Fibroblast of lung (primary cell): ENCODE measurements at places on chromosomes 2 and 18. TPM values are rescaled to one million over a fixed set of nuclear protein-coding genes. Genes with fewer than 3 reads are reported as not detected.

CDK15 gene
- total RNA-seq: 1.3 and 5.1 TPM in 2 replicates

ALPP gene
- total RNA-seq: not detected in 2 replicates

ANKRD62 gene
- not detected in 2 replicates for total RNA-seq

RAMP1 gene
- 16.0 and 16.4 TPM in 2 replicates for total RNA-seq

TNFAIP6 gene
- 33.1 and 53.8 TPM in 2 replicates for total RNA-seq

TMEFF2 gene
- total RNA-seq: 0.26 and 0.33 TPM in 2 replicates

SERPINB4 gene
- total RNA-seq: not detected in 2 replicates

LHCGR gene
- not detected in 2 replicates for total RNA-seq

DNA sequence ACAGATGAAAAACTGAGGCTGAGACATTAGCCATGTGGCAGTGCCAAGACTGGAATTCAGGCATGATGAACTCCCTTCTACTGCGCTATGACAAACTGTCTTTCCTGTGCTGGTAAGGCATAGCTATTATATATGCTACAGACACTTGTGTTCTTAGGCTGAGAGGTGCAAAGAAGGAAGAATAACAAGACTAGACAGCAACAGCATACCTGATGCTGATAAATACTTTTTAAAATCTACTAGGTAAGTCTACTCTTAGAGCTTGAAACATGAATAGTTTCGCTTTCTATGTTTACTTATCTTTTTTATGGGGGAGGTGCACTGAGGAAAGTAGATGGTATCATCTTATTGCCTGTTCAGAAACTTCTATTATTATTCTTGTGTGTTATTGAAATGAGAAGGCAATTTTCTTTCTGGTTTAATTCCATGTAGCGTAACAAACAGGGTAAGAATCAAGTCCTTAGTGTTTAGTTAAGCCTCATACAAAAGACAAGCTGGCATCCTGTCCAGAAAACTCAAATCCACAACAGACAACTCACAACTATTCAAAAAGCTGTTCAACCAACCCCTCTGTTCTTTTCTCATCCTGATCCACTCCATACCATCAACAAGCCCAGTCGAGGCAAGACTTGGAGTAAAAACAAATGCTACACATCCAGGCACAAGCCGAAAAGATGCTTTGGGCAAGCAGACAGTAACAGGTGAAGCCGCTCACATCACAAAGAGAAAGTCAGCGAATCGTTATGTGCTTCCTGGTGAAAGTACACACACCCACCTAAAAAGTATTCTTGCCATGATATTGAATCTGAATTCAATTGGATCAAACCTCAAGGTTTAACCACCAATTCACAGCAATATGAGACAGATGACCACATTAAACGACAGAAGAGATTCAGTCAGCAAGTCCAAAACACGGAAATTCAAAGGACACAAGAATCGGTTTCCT, 1.5 kb downstream of the TTC32 start:
- peaks cover 7% of the 10 kb centered on the region for H3K4me1 ChIP-seq
- peak; percentile 27 for DNase-seq

DNA sequence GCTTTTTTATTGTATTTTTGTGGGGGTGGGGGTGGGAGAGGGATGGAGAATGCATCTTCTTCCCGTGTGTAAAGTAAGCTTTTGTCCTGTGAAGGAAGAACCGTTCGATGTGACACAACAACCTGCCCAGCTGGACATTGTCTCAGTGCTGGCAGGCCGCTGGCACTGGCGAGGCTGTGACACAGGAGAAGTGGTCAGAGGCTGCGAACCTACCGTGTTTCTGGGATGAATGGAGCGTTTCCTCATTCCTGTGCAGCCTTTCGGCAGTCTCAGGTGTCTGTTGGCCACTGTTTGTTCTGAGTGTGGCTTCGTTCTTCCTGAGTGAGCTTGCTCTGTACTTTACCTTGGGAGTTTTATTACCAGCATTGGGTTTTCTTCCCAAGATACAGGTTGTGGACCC, 8.0 kb downstream of the RAMP1 start:
- no peaks in the 10 kb centered on the region for H3K36me3 ChIP-seq
- no peak overlapping the region for H3K27ac ChIP-seq
- no peak for DNase-seq

GRCh38 chr18:61596296-61596695, 263.1 kb downstream of the CDH20 start:
- H3K4me1 ChIP-seq: no peaks in the 10 kb centered on the region
- no peak overlapping the region for H3K4me3 ChIP-seq
- H3K36me3 ChIP-seq: no peaks in the 10 kb centered on the region
- no peak overlapping the region for H3K27ac ChIP-seq
- H3K27me3 ChIP-seq: no peaks in the 10 kb centered on the region
- DNase-seq: peak; percentile 83

DNA sequence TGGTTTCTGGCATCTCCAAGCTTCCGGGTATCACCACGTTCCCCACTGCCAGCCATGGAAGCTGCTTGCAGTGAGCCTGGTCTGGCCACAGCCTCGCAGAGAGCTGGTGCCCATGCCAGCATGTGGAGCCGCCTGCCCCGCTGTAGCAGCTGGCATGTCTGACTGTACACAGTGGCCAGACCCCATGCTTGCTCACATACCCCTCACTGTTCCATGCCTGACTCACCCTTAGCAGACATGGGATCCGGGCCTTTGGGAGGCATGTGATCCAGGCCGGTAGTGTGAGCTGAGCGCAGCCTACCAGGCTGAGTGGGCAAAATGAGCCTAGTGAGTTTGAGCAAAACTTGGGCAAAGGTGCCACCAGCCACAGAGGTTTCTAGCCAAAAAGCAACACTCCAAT, 18.8 kb upstream of the RPRD1A start:
- no peaks in the 10 kb centered on the region for H3K27me3 ChIP-seq
- H3K27ac ChIP-seq: no peak overlapping the region
- no peaks in the 10 kb centered on the region for H3K36me3 ChIP-seq
- no peak overlapping the region for H3K4me3 ChIP-seq

- H3K27me3 ChIP-seq: no peaks in the 10 kb centered on the region
- H3K36me3 ChIP-seq: no peaks in the 10 kb centered on the region
- no peaks in the 10 kb centered on the region for H3K4me1 ChIP-seq
- no peak overlapping the region for H3K27ac ChIP-seq
Measured at GRCh38 chr2:186308347-186308746, 177.7 kb upstream of the ZC3H15 start.

- H3K36me3 ChIP-seq: no peaks in the 10 kb centered on the region
- no peak overlapping the region for H3K27ac ChIP-seq
- no peaks in the 10 kb centered on the region for H3K4me1 ChIP-seq
- peak; percentile 26 for DNase-seq
- H3K27me3 ChIP-seq: no peaks in the 10 kb centered on the region
- H3K4me3 ChIP-seq: no peak overlapping the region
Measured at GRCh38 chr2:156907806-156908205, 349.7 kb upstream of the GALNT5 start.

DNA sequence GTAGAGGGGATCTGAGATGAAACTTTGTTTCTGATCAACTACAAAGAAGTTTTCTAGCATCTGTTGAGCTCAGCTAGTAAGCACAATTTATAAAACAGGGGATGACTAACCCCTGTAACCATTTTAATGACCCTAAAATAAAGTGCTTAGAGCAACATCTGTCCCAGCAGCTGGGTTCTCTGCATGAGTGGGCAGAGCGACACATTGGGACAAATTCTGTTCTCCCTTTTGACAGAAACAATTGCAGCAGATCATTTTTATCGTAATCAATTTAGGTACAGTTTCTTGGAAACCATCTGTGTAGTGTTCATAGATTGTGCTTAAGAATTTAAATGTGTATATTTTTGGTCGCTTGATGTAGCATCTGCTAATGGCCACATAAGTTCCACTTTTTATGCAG, 678.0 kb downstream of the RNF144A start:
- no peak overlapping the region for H3K4me3 ChIP-seq
- no peak overlapping the region for H3K27ac ChIP-seq
- no peaks in the 10 kb centered on the region for H3K36me3 ChIP-seq
- no peaks in the 10 kb centered on the region for H3K4me1 ChIP-seq
- no peaks in the 10 kb centered on the region for H3K27me3 ChIP-seq

DNA sequence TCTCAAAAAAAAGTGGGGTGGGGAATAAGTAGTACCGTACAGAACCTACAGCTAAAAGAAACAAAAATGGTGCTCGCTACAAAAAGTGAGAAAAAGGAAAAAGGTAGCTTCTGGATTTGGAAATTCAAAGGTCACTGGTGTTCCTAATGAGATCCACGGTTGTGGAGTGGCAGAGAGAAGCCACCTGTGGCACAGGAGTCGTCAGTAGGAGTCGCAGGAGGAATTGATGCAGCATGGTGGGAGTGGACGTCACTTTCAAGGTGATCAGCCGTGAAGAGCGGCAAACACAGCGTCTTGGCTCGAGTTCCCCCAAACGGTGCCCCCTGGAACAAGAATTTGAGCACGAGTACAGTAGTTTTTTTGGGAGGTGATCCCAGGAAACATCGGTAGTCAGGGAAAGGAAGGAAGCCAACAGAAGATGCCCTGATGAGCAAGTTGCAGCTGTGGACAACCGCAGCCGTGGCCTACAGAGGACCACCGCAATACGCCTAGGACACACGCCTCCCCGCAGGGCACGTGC, 1.4 kb upstream of the TTL start:
- H3K4me3 ChIP-seq: peak overlapping the region; percentile 60
- no peaks in the 10 kb centered on the region for H3K27me3 ChIP-seq
- H3K4me1 ChIP-seq: peaks cover 3% of the 10 kb centered on the region
- no peak overlapping the region for H3K27ac ChIP-seq

DNA sequence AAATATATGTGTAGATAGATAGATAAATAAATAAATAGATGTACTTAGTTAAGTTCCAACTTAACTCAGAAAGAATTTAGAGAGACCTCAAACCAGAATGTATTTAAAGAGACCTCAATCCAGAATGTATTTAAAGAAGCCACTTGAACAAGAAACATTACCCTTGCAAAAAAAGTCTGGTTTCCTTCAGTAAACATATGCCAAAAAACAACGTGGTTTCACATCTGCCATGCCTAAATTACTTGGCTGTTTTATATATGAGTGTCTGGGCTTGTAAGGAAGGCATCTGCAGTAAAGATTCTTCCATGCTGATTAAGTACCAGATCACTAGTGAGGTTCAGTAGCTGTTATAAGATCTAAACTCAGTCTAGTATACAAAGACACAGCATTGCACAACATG, 29.1 kb upstream of the RPE start:
- DNase-seq: peak; percentile 9
- no peak overlapping the region for H3K4me3 ChIP-seq
- no peaks in the 10 kb centered on the region for H3K36me3 ChIP-seq
- no peak overlapping the region for H3K27ac ChIP-seq

- H3K4me1 ChIP-seq: no peaks in the 10 kb centered on the region
- DNase-seq: no peak
- H3K27ac ChIP-seq: no peak overlapping the region
- no peak overlapping the region for H3K4me3 ChIP-seq
- no peaks in the 10 kb centered on the region for H3K27me3 ChIP-seq
Measured at GRCh38 chr2:218471982-218472381, 53.1 kb downstream of the VIL1 start.

GRCh38 chr2:148058641-148059040, 37.8 kb downstream of the MBD5 start:
- H3K27ac ChIP-seq: no peak overlapping the region
- DNase-seq: peak; percentile 21
- H3K27me3 ChIP-seq: no peaks in the 10 kb centered on the region
- H3K4me1 ChIP-seq: no peaks in the 10 kb centered on the region

- no peaks in the 10 kb centered on the region for H3K4me1 ChIP-seq
- peaks cover 4% of the 10 kb centered on the region for H3K27me3 ChIP-seq
- no peaks in the 10 kb centered on the region for H3K36me3 ChIP-seq
- no peak overlapping the region for H3K4me3 ChIP-seq
Measured at GRCh38 chr18:79384834-79385233, 10.9 kb upstream of the NFATC1 start.

DNA sequence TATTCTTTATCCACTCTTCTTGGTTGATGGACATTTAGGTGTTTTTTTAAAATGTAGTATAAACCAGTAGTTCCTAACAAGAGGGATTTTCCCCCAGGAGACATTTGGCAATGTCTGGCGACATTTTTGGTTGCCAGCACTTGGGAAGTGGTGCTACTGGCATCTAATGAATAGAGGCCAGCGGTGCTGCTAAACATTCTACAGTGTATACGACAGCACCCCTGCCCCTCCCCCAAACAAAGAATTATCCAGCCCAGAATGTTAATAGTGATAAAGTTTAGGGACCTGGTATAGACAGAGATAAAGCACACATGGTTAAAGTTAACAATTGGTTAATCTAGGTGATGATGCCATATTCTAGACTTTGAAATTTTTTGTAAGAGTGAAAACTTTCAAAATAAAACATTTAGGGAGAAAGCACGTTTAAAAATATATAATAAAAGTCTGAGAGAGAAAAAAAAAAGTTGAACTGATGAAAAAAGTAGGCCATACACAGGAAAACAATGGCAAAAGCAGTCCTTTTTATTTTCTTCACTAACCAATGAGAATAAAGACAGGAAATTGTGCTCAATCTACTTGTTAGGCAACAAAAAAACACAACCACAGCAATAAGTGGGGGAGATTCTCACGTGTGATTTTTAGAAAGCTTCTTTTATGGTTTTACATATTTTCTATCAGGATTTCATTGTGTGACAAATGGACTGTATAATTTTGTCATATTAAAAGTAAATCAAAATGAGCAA, 14.8 kb downstream of the FBXO48 start:
- DNase-seq: no peak
- no peak overlapping the region for H3K27ac ChIP-seq
- no peaks in the 10 kb centered on the region for H3K36me3 ChIP-seq

DNA sequence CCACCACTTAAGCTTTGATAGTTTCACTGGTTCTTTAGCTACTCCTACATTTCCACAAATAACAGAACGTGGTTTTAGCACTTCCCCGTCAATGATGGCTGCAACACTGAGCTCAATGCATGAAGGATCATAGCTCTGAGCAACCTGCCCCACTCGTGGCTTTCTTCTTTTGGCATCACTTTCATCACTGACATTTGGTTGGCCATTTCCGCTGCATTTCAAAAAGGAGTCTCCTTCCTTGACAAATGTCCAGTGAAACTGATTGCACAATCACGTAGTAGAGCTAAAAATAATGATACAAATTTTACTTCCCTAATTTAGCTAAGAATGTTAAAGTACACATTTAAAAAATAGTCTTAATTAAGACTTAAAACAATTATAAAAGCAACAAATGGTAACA, 205.2 kb upstream of the HDAC4 start:
- no peak for DNase-seq
- no peaks in the 10 kb centered on the region for H3K4me1 ChIP-seq
- no peaks in the 10 kb centered on the region for H3K36me3 ChIP-seq

DNA sequence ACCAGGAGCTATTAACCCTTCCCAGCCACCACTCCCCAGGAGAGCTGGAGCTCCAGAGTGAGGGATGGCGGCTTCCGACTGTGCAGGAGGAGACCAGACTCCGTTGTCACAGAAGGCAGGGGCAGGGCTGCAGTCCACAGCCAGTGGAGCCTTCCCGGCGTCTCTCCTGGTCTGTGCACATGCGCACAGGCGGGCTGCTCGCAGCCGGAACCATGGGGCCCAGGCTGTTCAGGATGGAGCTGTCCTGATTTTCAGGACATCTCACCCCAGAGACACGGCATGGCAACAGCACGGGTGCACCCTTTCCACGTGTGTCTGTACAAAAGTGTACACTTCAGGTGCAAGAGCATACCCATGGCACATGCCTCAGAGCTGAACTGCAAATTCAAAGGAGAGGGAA, 28.9 kb downstream of the EIPR1 start:
- no peaks in the 10 kb centered on the region for H3K36me3 ChIP-seq
- no peak overlapping the region for H3K27ac ChIP-seq
- no peaks in the 10 kb centered on the region for H3K4me1 ChIP-seq

- peaks cover 16% of the 10 kb centered on the region for H3K4me1 ChIP-seq
- H3K27ac ChIP-seq: no peak overlapping the region
- H3K36me3 ChIP-seq: no peaks in the 10 kb centered on the region
- no peak overlapping the region for H3K4me3 ChIP-seq
- H3K27me3 ChIP-seq: no peaks in the 10 kb centered on the region
Measured at GRCh38 chr2:12705742-12706141, 11.0 kb upstream of the TRIB2 start.
